ENCODE measurements at places on chromosomes 4 and X. TPM values are rescaled to one million over a fixed set of nuclear protein-coding genes. Genes with fewer than 3 reads are reported as not detected.

The SAGE1 gene
- total RNA-seq: 5.5 TPM

DNA sequence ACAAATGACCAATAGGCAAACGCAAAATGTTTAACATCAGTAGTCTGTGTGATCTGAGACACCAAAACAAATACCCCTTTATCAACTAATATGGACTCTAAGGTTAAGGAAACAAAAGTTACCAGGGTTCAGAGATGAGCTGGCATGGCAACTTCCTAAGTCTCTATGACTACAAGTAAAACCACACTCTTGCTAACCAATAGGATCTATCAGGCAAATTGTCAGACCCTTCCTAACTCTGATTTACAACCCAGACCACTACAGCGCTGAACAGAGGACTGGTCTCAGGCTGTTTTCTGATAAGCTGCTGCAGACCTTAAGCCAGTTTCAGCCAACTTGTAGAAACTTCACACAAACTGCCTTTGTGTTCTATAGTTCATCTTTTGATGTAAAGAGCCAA lies 608.0 kb downstream of the TLL1 start:
- DNase-seq: no peak

- DNase-seq: no peak
Measured at GRCh38 chr4:53055274-53055673, 193.2 kb downstream of the RASL11B start.

DNA sequence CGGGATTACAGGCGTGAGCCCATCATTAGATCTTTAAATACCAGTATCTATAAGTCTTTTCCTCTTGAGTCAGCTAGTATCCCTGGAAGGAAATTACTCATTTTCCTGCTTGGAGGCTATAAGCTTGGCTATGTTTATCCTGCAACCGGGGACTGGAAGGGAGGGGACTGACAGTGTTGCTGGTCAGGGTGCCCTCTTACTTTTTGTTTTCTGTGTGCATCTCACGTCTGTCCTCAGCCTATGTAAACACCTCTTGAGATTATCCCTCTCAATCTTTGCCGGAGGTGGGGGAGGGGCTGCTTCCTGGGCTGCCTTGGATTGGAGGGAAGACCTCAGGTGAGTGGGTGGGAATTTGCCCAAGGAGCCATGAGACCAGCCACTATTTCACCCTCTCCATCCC lies 37.0 kb downstream of the HTT start:
- no peak for DNase-seq

The UCP1 gene
- not detected for total RNA-seq

The TMEM271 gene
- 1.7 TPM for total RNA-seq

GRCh38 chr4:183429489-183429888 lies 14.9 kb upstream of the CDKN2AIP start:
- no peak for DNase-seq

DNA sequence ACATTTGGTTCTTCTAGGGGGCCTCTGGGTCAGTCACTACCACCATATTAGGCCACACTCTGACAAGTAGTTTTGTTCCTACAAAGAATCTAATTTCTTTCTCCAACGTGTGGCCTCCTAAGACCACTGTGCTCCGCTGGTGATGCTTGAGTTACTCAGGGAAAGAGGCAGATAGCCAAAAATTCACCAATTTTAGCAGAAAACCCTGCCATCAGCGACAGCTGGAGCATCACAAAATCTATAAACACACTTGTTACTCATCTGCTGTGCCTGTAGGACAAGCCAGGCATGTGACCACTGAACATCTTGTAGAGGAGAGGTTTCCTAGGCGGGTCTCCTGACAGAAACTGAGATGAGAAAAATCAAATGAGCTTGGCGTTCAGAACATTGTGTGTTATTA lies 105.4 kb downstream of the SYNPO2 start:
- DNase-seq: no peak

DNA sequence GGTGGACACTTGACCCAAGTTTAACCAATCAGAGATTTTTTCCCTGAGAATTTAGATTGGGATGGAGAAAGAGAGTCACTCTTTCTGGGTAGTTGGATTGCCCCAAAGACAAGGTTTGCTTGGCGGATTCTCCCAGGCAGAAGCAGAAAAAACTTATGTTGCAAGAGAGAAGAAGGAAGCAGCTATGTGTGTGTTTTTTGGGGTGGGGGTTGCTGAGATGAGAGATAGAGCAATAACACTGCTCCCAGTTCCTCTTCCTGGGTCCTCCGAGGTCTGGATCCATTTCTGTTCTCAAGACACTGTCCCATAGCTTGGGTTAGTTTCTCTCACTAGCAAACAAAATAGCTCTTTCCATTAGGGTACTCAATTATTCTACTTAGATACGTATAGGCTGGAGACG lies 222.1 kb downstream of the STIM2 start:
- DNase-seq: no peak

Data from testis (tissue), 5 donors.